B cell (primary cell): ENCODE measurements at places on chromosomes 7 and 10.

DNA sequence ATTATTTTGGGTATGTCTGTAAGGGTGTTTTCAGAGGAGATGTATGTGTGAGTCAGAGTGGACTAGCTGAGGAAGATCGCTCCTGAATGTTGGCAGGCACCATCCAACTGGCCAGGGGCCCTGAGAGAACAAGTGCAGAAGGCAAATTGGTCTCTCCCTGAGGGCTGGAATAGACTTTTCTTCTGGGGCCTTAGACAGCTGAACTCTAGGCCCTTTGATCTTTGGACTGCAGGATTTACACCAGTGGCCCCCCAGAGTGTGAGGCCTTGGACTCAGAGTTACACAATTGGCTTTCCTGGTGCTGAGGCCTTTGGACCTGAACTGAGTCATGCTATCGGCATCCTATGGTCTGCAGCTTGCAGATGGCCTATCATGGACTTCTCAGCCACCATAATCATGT, 217.2 kb downstream of the REEP3 start:
- H3K4me3 ChIP-seq = no peak overlapping the region
- no peak overlapping the region for H3K27ac ChIP-seq
- DNase-seq = no peak
- no peaks in the 10 kb centered on the region for H3K27me3 ChIP-seq
- no peaks in the 10 kb centered on the region for H3K36me3 ChIP-seq
- no peaks in the 10 kb centered on the region for H3K4me1 ChIP-seq

- no peak overlapping the region for H3K27ac ChIP-seq
- H3K27me3 ChIP-seq = no peaks in the 10 kb centered on the region
- H3K4me1 ChIP-seq = no peaks in the 10 kb centered on the region
- H3K4me3 ChIP-seq = no peak overlapping the region
- no peaks in the 10 kb centered on the region for H3K36me3 ChIP-seq
Measured at GRCh38 chr7:144407266-144407931, 3.9 kb upstream of the NOBOX start.

- peaks cover 3% of the 10 kb centered on the region for H3K4me1 ChIP-seq
- H3K27me3 ChIP-seq = no peaks in the 10 kb centered on the region
- no peaks in the 10 kb centered on the region for H3K36me3 ChIP-seq
- DNase-seq = peak; percentile 24
Measured at GRCh38 chr10:36872702-36873393, 252.6 kb upstream of the ANKRD30A start.

DNA sequence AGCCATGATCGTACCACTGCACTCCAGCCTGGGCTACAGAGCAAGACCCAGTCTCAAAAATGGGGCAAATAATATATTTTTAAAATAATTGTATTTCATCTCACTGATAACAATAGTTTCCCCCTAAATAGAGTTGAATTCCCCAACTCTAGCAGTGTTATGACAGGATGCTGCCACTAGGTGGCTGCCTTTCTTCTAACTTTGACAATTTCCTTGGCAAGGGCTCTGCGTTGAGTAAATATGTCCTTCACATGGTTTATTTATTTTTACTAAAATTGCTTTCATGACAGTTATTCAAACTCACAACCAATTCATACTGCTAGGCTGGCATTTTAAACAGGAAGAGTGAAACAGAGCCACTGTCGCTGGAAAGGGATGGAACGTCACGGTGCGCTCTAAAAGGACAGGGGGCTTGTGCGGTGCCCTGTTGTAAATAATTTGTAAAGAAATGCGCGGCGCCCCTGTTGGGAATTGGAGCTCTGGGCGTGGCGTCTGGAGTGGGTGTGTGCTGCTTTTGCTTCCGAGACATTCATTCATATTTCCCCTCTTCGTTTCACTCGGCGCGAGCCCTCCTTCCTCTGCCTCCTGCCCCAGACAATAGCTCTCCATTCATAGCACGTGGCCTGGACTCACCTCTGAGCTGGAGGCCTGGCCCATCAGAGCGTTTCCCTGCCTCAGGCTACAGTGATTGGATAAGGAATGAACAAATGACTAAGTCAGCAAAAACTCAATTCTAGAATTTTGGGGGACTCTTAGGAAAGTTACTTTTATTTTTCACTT, 20.5 kb upstream of the PITRM1 start:
- H3K27me3 ChIP-seq = peaks cover 6% of the 10 kb centered on the region
- H3K4me3 ChIP-seq = no peak overlapping the region
- DNase-seq = peak; percentile 57
- H3K27ac ChIP-seq = no peak overlapping the region
- no peaks in the 10 kb centered on the region for H3K36me3 ChIP-seq

DNA sequence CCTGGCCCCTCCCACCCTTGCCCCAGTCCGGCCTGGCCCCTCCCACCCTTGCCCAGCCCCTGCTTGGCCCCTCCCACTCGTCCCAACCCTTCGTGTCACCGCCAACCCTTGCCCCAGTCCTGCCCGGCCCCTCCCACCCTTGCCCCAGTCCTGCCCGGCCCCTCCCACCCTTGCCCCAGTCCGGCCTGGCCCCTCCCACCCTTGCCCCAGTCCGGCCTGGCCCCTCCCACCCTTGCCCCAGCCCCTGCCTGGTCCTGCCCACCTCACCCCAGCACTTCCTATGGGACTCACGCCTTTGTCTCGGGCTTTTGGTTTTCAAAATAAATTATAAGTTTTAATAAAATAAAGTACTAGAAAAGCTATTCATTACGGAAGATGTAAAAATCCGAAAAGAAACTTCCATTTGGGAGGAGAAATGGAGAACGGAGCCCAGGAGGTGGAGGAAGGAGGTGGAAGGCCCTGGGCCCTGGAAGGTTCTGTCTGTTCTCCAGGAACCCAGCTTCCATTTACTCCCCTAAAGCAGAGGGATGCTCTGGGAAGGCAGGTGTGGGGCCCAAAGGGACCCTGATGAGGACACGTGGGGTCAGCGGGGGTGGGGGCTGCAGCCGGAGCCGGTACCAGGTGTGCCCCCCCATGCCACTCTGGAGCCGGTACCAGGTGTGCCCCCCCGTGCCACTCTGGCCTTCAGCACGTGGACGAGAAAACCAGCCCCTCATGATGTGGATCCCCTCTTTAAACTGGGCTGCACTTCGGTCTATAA, 52.2 kb downstream of the PWWP2B start:
- peaks cover 42% of the 10 kb centered on the region for H3K4me1 ChIP-seq
- DNase-seq = no peak
- no peak overlapping the region for H3K4me3 ChIP-seq
- no peaks in the 10 kb centered on the region for H3K27me3 ChIP-seq

DNA sequence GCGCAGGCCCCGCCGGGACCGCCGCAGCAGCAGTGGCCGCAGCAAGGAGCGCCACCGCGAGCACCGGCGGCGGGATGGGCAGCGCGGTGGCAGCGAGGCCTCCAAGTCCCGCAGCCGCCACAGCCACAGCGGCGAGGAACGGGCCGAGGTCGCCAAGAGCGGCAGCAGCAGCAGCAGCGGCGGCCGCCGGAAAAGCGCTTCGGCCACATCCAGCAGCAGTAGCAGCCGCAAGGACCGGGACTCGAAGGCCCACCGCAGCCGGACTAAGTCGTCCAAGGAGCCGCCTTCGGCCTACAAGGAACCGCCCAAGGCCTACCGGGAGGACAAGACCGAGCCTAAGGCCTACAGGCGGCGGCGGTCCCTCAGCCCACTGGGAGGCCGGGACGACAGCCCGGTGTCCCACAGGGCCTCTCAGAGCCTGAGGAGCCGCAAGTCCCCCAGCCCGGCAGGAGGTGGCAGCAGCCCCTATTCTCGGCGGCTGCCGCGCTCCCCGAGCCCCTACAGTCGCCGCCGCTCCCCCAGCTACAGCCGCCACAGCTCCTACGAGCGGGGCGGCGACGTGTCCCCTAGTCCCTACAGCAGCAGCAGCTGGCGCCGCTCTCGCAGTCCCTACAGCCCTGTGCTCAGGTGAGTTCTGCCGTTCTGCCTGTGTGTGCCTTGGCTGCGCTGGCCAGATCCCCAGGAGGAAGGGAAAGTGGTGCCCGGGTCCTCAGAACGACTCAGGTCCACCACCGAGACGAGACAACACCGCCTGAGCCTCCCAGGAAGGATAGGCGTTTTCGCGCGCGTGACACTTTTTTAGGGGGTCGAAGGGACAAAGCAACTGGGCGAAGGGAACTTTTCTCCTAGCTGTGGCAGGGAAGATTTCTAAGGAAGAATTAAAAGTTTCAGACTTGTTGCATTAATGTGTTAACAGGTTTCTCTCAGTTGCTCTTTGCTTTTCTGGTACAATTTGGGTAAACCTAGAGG, 1.5 kb downstream of the CDK13 start:
- H3K36me3 ChIP-seq = peaks cover 3% of the 10 kb centered on the region
- peak; percentile 87 for DNase-seq
- peak overlapping the region; percentile 98 for H3K27ac ChIP-seq

GRCh38 chr7:14950013-14950412, 47.5 kb upstream of the DGKB start:
- DNase-seq = no peak
- H3K36me3 ChIP-seq = no peaks in the 10 kb centered on the region
- no peaks in the 10 kb centered on the region for H3K27me3 ChIP-seq
- H3K27ac ChIP-seq = no peak overlapping the region
- no peaks in the 10 kb centered on the region for H3K4me1 ChIP-seq
- no peak overlapping the region for H3K4me3 ChIP-seq

GRCh38 chr7:83872501-83872900, 223.6 kb upstream of the SEMA3E start:
- no peaks in the 10 kb centered on the region for H3K4me1 ChIP-seq
- no peaks in the 10 kb centered on the region for H3K27me3 ChIP-seq
- no peak overlapping the region for H3K4me3 ChIP-seq
- DNase-seq = no peak
- H3K36me3 ChIP-seq = no peaks in the 10 kb centered on the region
